ENCODE measurements at places on chromosomes 13 and 19.

DNA sequence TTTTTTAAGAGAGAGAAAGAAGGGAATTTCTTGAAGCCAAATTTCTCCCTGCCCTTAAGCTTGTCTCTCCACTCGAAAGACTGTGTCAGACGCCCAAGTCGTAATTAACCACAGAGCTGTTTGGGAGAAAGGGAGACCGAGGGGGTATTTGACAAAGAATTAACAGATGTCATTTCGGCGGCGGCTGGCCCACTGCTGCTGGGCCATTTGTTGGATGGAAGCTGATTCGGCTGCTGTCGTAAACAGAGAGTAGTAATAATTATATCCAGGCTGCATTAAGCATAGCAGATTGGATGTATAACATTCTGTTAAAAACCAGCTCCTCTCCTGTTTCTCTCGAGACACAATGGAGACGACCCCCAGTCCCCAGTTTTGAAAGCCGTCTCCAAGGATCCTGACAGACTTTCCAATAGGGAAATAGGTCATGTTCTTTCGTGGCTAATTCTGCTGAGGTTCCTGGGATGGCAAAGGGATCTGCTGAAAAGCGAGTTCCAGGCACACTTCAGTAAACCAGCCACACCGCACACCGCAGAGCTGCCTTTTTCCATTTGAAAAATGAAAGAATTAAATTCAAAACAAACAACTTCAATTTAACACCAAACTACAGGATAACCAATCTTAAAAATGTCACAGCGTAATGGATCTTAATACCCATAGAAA is 71.5 kb downstream of the KCTD15 start:
- DNase-seq: no peak

DNA sequence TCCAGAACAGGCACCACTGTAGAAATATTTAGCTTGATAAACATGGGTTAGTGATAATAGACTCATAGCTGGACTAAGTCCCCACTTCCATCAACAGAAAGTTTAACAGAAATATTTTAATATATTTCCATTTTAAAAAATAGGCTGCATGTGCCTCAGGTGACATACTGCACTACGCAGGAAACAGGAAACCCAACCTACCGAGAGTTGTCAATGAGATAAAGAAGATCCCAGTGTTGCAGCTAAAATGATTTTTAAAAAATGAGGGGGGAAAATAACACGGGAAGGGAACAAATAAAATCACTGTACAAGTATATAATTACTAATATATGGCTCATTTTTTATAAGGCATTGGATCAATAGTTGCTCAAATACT is 154.8 kb downstream of the TBC1D4 start:
- DNase-seq: no peak

GRCh38 chr19:591099-591958 is 1.6 kb downstream of the HCN2 start:
- DNase-seq: no peak

- DNase-seq: no peak
Measured at GRCh38 chr19:50874211-50874610, 972 bp downstream of the KLK2 start.

DNA sequence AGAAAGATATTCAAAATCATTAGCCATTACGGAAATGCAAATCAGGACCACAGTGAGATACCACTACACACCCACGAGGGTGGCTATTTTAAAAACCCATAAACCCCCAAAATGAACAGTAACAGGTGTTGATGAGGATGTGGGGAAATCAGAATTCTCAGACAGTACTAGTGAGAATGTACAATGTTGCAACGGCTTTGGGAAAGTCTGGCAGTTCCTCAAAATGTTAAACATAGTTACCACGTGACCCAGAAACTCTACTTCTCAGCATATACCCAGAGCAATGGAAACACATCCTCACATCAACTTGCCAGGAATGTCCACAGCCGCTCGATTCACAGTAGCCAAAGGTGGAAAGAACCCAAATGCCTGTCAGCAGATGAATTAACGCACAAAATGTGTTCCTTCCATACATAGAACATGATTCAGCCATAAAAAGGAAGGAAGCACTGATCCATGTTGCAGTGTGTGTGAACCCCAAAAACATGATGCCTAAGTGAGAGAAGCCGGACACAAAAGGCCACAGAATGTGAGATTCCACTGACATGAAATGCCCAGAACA is 7.0 kb downstream of the PLVAP start:
- no peak for DNase-seq

GRCh38 chr19:40163541-40164129 is 27.6 kb upstream of the MAP3K10 start:
- no peak for DNase-seq

GRCh38 chr13:32889986-32890565 is 126.1 kb upstream of the KL start:
- DNase-seq: no peak

- no peak for DNase-seq
Measured at GRCh38 chr19:40604171-40604646, 3.0 kb downstream of the LTBP4 start.

DNA sequence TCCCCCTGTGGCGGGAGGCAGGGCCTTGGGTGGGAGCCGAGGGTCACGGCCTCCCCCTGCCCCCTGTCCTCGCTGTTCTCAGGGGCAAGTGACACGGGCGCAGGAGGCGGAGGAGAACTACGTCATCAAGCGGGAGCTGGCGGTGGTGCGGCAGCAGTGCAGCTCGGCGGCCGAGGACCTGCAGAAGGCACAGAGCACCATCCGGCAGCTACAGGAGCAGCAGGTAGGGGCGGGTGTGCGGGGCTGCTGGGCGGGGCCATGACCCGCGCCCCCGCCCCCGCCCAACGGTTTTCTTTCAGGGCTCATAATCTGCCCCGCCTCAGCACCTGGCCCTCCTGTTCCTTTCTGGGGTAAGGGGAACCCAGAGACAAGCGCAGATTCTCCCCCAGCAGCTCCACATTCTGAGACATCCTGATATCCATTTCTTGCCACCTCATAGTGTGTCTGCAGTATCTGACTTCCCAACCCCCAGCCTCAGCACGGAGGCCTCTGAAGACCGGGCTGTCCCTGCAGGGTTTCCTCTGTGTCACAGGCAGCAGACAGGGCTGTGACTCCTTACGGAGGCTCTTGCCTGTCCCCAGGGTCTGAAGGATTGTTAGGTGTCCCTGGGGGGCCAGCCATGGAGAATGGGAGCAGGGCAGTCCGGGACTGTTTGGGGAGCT is 15.9 kb downstream of the PRR36 start:
- no peak for DNase-seq

GRCh38 chr13:112733112-112733511 is 43.3 kb downstream of the ATP11A start:
- DNase-seq: peak; percentile 66

DNA sequence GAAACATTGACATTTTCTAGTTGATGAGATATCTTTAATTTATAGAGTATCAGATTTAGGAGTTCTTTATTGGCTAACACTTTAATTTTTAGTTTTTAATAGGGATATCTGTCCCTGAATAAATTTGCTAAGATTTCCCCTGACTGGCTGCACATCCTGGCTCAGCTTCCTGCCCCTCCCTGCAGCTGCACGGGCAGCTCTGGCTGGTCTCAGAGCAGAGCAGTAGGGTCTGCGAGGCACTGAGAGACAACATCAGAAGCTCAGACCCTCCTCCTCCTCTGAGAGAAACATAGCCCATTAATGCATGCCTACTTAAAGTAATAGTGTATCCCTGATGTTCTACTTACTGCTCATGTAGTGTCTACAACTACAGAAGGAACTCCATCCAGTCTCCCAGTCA is 139.2 kb downstream of the TNFSF13B start:
- DNase-seq: no peak

DNA sequence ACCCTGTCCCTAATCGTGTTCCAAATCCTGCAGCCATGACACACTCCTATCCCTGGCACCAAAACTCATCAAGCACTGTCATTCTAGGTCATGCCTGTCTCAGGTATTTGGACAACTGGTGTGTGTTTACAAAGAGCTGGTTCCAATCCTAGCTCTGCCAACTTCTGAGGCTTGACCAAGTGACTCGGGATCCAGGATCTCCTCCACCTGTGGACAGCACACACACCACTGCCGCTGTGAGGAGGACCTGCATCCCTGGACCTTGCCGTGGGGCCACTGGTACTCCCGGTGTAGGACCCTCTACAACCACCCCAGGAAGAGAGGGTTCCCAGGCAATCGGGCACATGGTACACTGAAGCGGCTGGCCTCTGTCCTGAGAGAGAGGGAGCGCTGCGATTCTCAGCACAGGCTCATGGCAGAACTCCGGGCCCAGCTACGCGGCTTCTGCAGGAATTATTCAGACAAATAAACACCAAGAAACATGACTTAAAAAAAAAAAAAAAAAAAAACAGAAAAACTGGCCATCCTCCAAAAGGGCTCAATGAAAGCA is 20.4 kb downstream of the MLLT1 start:
- DNase-seq: no peak

DNA sequence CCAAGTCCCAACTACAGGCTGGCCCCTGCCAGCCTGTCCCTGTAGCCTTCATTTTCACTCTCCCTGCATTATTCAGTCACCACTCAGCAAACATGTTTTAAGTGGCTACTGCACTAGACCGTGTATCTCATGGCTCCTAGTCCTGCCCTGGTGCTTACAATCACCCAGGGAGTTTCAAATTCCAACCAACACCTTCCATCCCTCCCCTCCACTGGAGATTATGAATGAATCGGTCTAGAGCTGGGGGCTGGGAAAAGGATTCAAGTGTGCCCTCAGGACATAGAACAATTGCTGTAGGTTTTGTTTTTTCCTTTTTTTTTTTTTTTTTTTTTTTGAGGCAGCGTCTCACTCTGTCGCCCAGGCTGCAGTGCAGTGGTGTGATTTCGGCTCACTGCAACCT is 15.0 kb upstream of the TNFAIP8L1 start:
- no peak for DNase-seq

GRCh38 chr19:39738814-39739213 is 985 bp upstream of the CLC start:
- DNase-seq: no peak

DNA sequence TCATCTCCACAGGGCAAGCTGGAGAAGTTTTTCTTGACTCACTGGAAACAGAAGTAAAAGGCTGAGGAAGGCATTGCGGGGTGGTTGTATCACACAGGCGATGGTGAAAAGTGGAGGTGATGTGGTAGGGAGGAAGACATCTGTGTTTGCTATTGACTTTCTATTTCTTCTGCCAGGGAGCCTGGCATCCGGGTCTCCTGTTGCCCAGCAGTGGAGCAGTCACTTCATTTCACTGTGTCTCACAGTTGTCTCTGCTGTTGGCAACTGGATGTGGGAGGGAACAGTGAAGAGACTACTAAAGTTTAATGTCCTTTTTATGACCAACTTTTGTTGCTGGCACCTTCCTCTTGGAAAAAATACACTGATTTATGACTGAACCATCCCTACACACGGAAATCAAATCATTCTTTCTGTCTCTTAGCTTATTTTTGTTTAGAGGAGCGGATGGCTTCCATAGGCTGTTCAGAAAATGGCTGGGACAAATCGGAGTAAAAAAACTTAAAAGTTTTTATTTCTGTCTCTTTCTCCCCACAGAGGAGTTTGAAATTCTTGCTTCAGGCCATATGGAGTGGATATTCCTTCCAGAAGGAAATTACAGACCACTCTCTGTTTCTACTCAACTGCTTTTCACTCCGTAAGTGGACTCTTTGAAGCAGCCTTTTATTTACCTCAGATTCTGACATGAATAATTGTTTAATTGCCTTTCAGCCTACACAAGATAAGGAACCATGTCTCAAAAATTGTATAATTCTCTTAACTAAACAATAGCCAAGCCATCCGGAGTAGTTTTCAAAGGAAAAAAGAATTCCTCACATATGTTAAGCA is 23.8 kb upstream of the MEDAG start:
- no peak for DNase-seq

DNA sequence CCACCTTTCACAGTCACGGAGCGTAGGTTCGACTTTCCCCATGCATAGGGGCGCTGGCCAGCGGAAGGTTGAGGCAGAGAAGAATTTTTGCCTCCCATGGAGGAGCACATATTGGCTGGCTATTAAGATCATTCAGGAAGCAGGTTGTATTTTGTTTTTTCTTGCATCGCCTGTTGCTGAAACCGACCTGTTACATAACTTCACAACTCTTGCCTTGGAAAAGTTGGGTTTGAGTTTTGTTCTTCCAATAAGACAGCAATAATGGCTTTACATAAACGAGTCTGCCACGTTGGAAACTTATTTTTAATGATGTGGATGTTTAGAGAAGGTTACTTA is 1.4 kb downstream of the UPF1 start:
- no peak for DNase-seq

- DNase-seq: no peak
Measured at GRCh38 chr13:26896986-26897668, 136.5 kb upstream of the GPR12 start.

- no peak for DNase-seq
Measured at GRCh38 chr13:48533961-48534600, 1.2 kb upstream of the RCBTB2 start.

DNA sequence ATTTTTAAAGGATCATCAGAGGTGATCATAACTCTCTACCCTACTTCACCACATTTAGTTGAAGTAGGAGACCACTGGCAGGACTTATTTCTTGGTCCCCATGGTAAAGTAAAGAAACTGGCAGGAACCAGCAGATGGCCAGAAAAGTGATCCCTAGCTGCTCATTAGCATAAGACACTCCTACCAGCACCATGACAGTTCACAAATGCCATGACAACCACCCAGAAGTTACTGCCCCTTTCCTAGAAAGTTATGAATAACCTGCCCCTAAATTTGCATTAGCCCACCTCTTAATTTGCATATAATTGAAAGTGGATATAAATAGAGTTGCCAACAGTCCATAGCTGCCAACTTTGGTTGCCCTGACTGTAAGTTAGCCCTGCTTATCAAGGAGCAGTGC is 18.4 kb upstream of the RUBCNL start:
- no peak for DNase-seq

- DNase-seq: no peak
Measured at GRCh38 chr19:51694318-51695085, 1.4 kb downstream of the SPACA6 start.

GRCh38 chr13:23928985-23929384 is 31.7 kb upstream of the C1QTNF9B start:
- DNase-seq: no peak

- DNase-seq: no peak
Measured at GRCh38 chr13:26442541-26442940, 114.9 kb upstream of the WASF3 start.

Measured in NCI-H2081 (cell line).